ENCODE measurements at places on chromosomes 4 and X.

DNA sequence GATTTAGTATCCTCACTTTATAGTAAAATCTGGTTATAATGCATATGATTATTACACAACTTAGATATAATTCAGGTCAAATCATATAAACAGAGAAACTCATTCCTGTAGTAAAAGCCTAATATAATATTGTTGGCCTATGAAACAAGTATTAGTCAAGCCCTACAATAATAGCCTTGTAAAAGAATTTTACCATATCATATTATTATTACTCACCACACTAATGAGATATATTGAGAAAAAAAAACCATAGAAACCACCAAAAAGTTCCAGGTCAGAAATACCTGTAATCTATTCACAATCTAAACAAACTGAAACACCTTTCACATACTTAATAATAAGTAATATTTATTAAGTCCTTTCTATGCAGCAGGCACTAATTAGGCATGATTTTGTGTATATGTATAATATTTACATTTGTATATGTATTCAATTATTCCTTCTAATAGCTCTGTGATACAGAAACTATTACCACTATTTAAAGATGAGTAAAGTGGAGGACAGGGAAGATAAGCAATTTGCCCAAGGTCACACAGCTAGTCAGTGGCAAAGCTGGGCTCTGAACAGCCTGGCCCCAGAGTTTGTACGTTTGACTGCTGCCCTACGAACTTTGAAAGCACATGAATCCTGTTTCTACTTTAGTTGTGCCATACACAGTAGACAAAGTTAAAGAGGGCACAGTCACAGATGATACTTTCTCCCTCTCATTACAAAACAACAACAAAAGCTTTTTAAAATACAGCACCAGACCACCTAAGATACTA is 9.0 kb downstream of the ZNF827 start:
- DNase-seq: no peak

DNA sequence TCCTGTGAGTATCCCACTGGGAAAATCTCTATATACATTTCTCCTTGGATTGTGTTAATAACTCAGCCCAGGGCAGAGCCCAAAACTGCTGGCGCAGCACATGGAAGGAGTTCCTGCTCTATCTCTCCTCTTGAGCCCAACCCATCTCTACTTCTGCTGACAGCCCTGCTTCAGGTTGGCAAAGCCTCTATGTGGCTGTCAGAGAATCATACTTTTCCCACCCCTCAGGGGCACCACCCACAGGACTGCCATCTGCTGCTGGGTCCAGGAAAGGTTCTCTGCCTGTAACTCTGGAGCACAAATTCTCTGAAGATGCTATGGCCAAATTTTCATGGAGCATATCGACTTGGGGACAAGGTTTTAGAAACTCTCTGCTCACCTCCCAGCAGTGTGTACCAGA is 278.5 kb upstream of the EMCN start:
- DNase-seq: no peak

GRCh38 chr4:185904381-185904780 is 92.4 kb upstream of the SORBS2 start:
- no peak for DNase-seq

DNA sequence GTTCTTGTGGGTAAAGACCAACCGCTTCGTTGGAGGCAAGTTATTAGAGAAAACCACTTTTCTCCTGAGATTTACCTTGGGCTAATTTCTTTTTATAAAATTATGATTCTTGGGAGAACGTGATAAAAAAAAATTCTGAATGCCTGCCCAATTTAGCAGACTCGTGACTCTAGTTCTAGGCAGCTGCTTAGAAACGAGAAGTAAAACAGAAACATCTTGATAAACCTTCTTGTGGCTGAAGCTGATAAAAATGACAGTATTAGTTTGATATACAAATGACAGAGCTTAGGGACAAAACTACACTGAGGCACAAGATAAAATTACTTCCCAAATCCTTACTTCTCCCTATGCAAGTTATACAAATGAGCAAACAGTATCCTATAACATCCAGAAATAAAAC is 458.9 kb upstream of the TEX13C start:
- no peak for DNase-seq

DNA sequence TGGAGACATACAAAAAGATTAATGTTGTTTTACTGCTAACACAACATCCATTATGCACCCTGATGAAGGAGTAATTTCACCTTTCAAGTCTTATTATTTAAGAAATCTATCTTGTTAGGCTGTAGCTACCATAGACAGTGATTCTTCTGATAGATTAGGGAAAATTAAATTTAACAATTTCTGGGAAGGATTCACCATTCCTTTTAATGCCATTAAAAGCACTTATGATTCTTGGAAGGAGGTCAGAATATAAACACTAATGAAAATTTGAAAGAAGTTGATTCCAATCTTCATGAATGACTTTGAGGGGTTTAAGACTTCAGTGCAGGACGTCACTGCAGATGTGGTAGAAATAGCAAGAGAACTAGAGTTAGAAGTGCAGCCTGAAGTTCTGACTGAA is 69.8 kb downstream of the F11 start:
- no peak for DNase-seq

- no peak for DNase-seq
Observed at GRCh38 chr4:185665655-185666054, 130.3 kb upstream of the PDLIM3 start.

- no peak for DNase-seq
Observed at GRCh38 chr4:24476282-24476681, 108.1 kb downstream of the DHX15 start.

DNA sequence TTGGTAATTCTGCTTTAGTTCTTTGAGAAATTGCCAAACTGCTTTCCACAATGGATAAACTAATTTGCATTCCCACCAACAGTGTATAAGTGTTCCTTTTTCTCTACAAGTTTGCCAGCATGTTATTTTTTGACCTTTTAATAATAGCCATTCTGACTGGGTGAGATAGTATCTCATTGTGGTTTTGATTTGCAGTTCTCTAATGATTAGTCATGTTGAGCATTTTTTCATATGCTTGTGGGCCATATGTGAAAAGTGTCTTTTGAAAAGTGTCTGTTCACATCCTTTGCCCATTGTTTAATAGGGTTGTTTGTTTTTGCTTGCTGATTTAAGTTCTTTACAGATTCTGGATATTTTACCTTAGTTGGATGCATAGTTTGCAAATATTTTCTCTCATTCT is 25.9 kb downstream of the ENPEP start:
- DNase-seq: no peak

- no peak for DNase-seq
Observed at GRCh38 chrX:155611302-155611701, 1.4 kb downstream of the TMLHE start.

- DNase-seq: no peak
Observed at GRCh38 chr4:43835869-43836268, 612.7 kb downstream of the KCTD8 start.

DNA sequence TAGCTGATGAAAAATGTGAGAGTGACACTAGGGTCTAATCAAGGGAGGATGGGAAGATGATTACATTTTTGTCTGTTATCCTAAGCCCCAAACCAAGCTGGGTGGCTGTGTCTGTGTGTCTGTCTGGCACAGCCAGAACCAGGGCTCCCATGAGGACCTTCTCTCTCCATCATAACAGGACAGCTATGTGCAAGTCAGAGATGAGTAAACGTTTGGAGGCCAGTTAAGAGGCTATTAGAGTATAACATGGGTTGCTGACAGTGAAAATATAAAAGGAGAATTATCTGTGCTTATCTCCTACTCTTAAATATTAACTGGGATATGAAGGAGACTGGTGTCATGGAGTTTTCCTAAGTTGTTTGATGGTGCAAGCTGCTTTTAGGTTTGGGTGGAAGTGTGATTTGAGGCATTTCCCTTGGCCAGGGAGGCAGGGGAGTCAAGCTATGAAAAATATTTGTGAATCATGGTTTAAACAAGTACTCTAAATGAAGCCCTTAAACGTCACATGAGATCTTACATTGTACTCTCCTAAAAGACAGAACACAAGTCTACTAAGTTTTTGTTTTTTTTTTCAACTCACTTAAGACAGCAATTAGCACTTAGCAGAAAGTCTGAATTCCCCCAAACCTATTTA is 156.2 kb downstream of the ENOX2 start:
- DNase-seq: no peak

DNA sequence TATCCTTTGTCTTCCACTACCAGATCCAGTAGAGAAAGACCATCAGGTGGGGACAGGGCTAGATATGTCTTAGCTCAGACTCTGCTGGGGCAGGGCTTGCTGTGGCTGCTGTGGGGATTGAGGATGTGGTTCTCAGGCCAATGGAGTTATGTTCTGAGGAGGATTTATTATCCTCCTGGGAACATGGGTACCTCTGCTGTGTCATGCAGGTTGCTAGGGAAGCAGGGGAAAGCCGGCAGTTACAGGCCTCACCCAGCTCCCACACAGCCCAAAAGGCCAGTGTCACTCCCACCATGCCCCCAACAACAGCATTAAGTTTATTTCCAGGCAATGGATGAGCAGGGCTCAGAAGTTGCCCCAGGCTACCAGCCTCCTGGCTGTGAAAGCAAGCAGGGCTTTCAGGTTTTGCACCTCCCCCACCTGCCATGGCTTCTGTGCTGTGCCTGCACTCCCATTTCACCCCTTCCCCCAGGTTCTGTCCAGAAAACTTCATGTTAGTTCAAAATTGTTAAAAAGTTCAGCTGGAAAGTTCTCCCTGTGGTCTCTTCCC is 879.9 kb downstream of the ARAP2 start:
- DNase-seq: no peak

DNA sequence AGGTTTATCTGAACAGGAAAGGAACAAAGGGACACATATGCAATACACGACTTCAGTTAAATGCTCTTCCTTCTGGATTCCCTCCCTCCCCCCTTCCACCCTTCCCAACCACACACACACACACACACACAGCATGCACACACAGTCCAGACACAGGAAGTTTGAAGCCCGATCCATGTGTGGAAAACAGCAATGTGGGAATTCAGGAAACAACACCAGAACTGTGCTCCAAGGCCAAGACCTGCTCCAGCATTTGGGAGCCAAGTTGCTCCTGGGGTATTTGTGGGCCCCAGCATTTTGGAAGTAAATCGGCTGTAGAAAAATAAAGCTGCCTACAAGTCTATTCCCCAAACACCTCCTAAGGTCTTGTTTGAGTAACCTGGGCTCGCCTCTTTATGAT is 5.6 kb upstream of the AMOT start:
- DNase-seq: no peak

- DNase-seq: no peak
Observed at GRCh38 chrX:101785142-101785541, 125.5 kb upstream of the ARMCX2 start.

DNA sequence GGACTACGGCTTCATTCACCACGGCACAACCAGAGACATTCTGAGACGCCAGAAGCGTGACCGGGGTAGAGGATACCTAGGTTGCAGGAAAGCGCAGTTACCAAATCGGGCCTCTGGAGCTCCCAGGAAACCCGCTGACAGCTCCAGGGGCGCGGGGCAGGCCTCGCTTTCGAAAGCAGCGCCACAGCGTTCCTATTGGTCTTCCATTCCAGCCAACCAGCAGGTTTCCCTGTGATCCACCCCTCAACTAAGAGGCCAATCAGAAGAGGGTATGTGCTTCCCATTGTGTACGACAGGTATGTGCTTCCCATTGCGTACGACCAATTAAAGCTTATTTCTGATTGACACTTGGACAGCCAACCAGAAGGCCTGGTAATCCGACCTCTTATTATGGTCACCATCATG is 14.9 kb downstream of the SNX12 start:
- no peak for DNase-seq
